Ascending aorta (tissue), 2 donors: ENCODE measurements at places on chromosomes 2 and 18. TPM values are rescaled to one million over a fixed set of nuclear protein-coding genes. Genes with fewer than 3 reads are reported as not detected.

DNA sequence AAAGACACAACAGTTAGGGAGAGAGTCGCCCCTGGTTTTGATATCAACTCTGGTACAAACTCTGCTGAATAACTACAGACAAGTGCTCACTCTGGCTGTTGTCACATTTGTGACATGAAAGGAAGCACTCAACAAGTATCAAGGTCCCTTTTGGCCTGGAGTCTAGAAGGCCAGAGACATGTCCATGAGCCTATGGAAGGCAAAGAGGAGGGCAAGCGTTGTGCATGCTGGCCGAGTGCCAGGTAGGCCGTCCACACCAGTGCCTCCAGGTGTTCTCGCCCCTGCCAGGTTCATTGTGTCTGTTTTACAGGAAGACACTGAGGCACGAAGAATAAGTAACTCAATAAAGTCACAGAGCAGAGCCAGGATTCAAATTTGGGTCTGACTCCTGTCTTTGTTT, 21.1 kb downstream of the ILKAP start:
- no peaks in the 10 kb centered on the region for H3K27me3 ChIP-seq
- H3K4me3 ChIP-seq, result no peak overlapping the region
- H3K27ac ChIP-seq, result no peak overlapping the region

DNA sequence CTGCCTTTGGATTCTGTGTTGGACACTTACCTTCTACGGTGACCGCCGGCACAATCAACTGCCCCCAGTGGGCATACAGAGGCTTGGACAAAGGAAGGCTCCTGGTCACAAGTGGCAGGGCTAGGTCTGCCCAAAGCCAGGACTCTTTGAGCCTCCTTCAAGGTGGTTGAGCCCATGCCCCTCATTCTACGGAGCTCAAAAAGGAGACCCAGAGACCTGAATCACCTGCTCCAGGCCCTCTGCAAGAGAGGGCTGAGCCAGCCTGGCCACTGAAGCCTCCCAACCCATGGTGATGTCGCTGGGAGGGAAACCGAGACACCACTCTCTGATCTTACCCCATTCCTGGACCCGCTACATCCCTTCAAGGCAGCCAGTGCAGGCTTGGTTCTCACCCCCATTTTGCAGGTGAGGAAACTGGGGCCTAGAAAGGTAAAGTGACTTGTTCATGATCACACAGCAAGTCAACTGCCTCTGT, 87.9 kb downstream of the INHBB start:
- no peak overlapping the region for H3K4me3 ChIP-seq
- no peaks in the 10 kb centered on the region for H3K27me3 ChIP-seq
- H3K36me3 ChIP-seq, result no peaks in the 10 kb centered on the region
- no peak for DNase-seq

GRCh38 chr2:62550461-62550860, 44.5 kb upstream of the TMEM17 start:
- DNase-seq, result no peak
- no peaks in the 10 kb centered on the region for H3K27me3 ChIP-seq
- no peak overlapping the region for H3K4me3 ChIP-seq
- no peaks in the 10 kb centered on the region for H3K4me1 ChIP-seq
- no peaks in the 10 kb centered on the region for H3K36me3 ChIP-seq

GRCh38 chr2:104118889-104119288, 735.0 kb upstream of the POU3F3 start:
- H3K36me3 ChIP-seq, result no peaks in the 10 kb centered on the region
- DNase-seq, result no peak
- no peak overlapping the region for H3K4me3 ChIP-seq
- H3K27me3 ChIP-seq, result no peaks in the 10 kb centered on the region
- no peaks in the 10 kb centered on the region for H3K4me1 ChIP-seq

DNA sequence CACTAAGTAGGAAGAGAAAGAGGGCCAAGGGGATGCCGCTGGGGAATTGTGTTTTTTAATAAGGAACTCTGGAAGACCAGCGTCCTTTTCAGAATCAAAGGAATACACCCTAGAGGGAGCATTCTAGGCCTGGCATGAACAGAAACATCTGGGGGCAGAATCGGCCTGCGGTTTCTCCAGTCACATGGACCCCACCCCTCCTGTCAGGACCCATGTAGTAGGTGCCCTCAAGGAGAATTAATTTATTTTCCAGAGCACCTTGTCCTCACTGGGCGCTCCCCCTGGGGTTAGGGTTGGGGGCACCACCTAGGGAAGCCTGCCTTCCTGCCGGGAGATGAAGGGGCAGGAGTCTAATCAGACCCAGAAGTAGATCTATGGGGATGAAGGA, 44.2 kb downstream of the TMEM37 start:
- H3K4me1 ChIP-seq, result no peaks in the 10 kb centered on the region
- H3K27me3 ChIP-seq, result no peaks in the 10 kb centered on the region
- H3K4me3 ChIP-seq, result no peak overlapping the region

DNA sequence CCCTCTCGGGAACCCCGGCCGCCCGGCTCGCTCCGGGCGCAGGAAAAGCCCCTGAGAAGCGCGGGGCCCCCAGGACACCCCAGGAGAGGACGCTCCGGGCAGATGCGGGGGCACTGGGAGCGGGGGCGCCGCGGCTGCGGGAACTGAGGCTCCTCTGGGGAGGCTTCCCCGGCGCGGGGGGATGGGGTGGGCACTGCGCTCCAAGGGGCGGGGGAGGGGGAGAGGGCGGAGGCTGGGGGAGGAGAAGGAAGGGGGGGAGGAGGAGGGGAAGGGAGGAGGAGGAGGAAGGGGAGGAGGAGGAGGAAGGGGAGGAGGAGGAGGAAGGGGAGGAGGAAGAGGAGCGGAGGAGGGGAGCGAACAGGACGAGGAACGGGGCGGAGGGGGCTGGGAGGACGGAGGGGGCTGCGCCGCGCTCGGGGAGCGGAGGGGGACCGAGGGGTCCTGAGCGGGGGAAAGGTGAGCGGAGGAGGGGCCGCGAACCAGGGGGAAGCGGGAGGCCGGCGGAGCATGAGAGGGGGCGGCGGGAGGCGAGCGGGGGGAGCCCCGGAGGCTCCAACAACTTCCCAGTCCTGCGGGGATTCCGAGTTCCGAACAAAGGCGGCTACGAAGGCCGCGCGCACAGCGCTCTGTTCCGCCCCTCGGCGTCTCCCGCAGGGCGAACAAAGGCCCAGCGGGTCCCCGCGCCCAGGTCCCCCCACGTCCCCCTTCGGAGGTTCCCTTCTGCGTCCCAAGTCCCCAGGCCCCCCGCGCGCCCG, 742 bp downstream of the PXDN start:
- H3K27me3 ChIP-seq, result no peaks in the 10 kb centered on the region
- peaks cover 29% of the 10 kb centered on the region for H3K4me1 ChIP-seq
- peak overlapping the region; percentile 80 for H3K4me3 ChIP-seq

DNA sequence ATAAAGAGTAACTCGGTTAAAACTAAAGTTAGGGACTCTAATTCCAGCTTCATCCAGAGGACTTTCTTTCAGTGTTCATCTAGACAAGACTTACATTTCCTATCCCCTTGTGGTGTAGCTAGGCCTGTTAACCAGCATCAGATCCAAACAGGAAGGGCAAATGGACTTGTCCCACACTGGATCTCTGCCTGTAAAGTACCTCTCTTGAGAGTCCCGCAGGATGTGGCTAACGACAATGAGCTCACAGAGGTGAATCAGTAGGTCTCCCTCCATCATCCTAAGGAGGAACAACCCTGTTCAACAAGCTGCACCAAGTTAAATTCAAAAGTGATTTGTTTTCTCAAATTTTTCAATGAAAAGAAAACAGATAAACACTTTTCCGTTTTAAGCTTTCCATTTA, 412.3 kb upstream of the RGPD4 start:
- H3K4me3 ChIP-seq, result no peak overlapping the region
- peaks cover 21% of the 10 kb centered on the region for H3K4me1 ChIP-seq
- peak overlapping the region; percentile 75 for H3K27ac ChIP-seq
- H3K36me3 ChIP-seq, result no peaks in the 10 kb centered on the region
- H3K27me3 ChIP-seq, result no peaks in the 10 kb centered on the region

- no peak for DNase-seq
- H3K27ac ChIP-seq, result no peak overlapping the region
- H3K27me3 ChIP-seq, result no peaks in the 10 kb centered on the region
- H3K4me1 ChIP-seq, result no peaks in the 10 kb centered on the region
- no peak overlapping the region for H3K4me3 ChIP-seq
- no peaks in the 10 kb centered on the region for H3K36me3 ChIP-seq
Observed at GRCh38 chr2:29082804-29083495, 8.6 kb upstream of the PCARE start.

DNA sequence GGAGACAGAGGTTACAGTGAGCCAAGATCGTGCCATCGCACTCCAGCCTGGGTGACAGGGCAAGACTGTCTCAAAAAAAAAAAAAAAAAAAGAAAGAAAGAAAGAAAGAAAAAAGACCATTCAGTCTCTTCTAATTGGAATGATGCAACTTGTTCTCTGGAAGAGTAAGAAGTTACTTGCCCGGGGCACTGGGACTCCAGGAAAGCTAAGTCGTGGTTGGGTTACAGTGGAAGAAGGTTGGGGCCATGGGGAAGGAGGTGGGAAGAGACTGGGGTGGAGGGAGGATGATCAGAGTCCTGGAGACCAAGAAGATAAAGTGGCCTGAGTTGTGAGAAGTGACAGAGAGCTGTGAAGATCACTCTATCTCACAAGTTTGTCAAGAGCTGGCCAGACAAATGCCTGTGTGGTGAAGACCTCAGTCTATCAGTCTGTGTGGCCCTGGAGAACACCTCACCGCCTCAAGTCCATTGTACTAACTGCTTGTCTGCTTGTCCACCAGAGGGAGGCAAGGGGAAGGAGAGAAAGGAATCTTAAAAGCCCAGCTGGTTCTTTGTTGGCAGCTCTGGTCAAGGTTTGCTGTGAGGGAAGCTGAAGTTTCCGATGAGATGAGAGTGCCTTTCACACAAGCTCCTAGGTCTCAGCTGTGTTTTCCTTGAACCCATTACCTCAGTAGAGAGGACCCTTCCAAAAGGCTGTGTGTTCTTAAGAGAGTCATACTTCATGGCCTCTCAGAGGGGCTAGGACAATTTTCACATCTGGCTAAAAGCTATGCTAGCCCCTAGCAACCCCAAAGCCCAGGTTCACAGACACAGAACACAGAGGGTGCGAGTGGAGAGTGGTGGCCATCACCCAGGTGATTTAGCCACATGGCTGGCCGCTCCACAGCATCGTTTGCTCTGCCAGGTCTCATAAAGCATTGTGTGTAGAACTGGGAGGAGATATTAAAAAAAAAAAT, 72.0 kb upstream of the TMEM178A start:
- no peaks in the 10 kb centered on the region for H3K4me1 ChIP-seq
- no peak overlapping the region for H3K27ac ChIP-seq
- no peaks in the 10 kb centered on the region for H3K27me3 ChIP-seq
- no peaks in the 10 kb centered on the region for H3K36me3 ChIP-seq

GRCh38 chr18:46211816-46212215, 107.6 kb downstream of the HAUS1 start:
- H3K4me1 ChIP-seq, result no peaks in the 10 kb centered on the region
- no peak overlapping the region for H3K27ac ChIP-seq
- DNase-seq, result no peak
- H3K27me3 ChIP-seq, result no peaks in the 10 kb centered on the region

ASNSD1 gene
- 18.1 TPM for total RNA-seq

- H3K4me3 ChIP-seq, result no peak overlapping the region
- no peaks in the 10 kb centered on the region for H3K27me3 ChIP-seq
- peak overlapping the region; percentile 6 for H3K27ac ChIP-seq
- DNase-seq, result peak; percentile 22
Observed at GRCh38 chr2:33340280-33340679, 136.2 kb upstream of the RASGRP3 start.

GRCh38 chr2:37708146-37708545, 36.7 kb upstream of the CDC42EP3 start:
- H3K4me3 ChIP-seq, result no peak overlapping the region
- H3K36me3 ChIP-seq, result no peaks in the 10 kb centered on the region
- H3K4me1 ChIP-seq, result no peaks in the 10 kb centered on the region
- H3K27ac ChIP-seq, result no peak overlapping the region

- H3K36me3 ChIP-seq, result no peaks in the 10 kb centered on the region
- H3K4me1 ChIP-seq, result peaks cover 20% of the 10 kb centered on the region
- H3K27ac ChIP-seq, result peak overlapping the region; percentile 90
- no peaks in the 10 kb centered on the region for H3K27me3 ChIP-seq
- no peak for DNase-seq
Observed at GRCh38 chr2:237599465-237600110, 9.1 kb upstream of the RAB17 start.

LNPK gene
- 7.1 TPM for total RNA-seq

- no peak for DNase-seq
- no peaks in the 10 kb centered on the region for H3K27me3 ChIP-seq
- H3K36me3 ChIP-seq, result no peaks in the 10 kb centered on the region
- H3K27ac ChIP-seq, result peak overlapping the region; percentile 80
Observed at GRCh38 chr2:176268976-176269318, 295 bp upstream of the MTX2 start.

- H3K4me3 ChIP-seq, result no peak overlapping the region
- no peaks in the 10 kb centered on the region for H3K4me1 ChIP-seq
- no peak overlapping the region for H3K27ac ChIP-seq
- no peaks in the 10 kb centered on the region for H3K27me3 ChIP-seq
- H3K36me3 ChIP-seq, result no peaks in the 10 kb centered on the region
Observed at GRCh38 chr18:60664736-60665135, 292.2 kb upstream of the MC4R start.

- H3K4me1 ChIP-seq, result no peaks in the 10 kb centered on the region
- DNase-seq, result no peak
- H3K27me3 ChIP-seq, result no peaks in the 10 kb centered on the region
Observed at GRCh38 chr18:62981566-62981965, 266.2 kb downstream of the PHLPP1 start.

GRCh38 chr18:63180971-63181376, 138.6 kb downstream of the BCL2 start:
- H3K27me3 ChIP-seq, result no peaks in the 10 kb centered on the region
- no peak for DNase-seq
- no peaks in the 10 kb centered on the region for H3K4me1 ChIP-seq

GRCh38 chr2:6353669-6354068, 512.0 kb downstream of the CMPK2 start:
- no peaks in the 10 kb centered on the region for H3K27me3 ChIP-seq
- H3K27ac ChIP-seq, result no peak overlapping the region

KCNG2 gene
- not detected for total RNA-seq

CRYGD gene
- not detected for total RNA-seq

DNA sequence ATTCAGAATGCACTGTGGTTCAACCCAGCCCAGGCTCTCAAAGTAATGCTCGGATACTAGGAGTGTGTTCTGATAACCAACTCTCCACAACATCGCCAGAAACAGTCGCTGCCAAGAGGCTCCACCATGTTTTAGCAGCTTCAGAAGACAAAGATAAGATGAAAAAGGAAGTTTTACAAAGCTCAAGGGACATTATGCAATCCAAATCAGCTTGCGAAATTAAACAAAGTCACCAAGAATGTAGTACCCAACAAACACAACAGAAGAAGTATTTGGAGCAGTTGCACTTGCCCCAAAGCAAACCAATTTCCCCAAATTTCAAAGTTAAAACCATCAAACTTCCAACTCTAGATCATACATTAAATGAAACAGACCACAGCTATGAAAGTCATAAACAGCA, 360.9 kb downstream of the XIRP2 start:
- no peak for DNase-seq
- no peaks in the 10 kb centered on the region for H3K4me1 ChIP-seq
- no peaks in the 10 kb centered on the region for H3K27me3 ChIP-seq

GRCh38 chr2:215791481-215791937, 221.8 kb downstream of the MREG start:
- no peaks in the 10 kb centered on the region for H3K27me3 ChIP-seq
- H3K4me3 ChIP-seq, result no peak overlapping the region
- peaks cover 8% of the 10 kb centered on the region for H3K4me1 ChIP-seq
- no peaks in the 10 kb centered on the region for H3K36me3 ChIP-seq
- H3K27ac ChIP-seq, result no peak overlapping the region

SP140 gene
- 0.11 TPM for total RNA-seq

GRCh38 chr2:88613921-88614320, 13.3 kb downstream of the EIF2AK3 start:
- H3K4me1 ChIP-seq, result no peaks in the 10 kb centered on the region
- H3K36me3 ChIP-seq, result no peaks in the 10 kb centered on the region
- H3K27ac ChIP-seq, result no peak overlapping the region
- no peaks in the 10 kb centered on the region for H3K27me3 ChIP-seq
